Immature natural killer cell (primary cell): ENCODE measurements at places on chromosomes 1 and 21.

- DNase-seq: no peak
Observed at GRCh38 chr21:45999581-46000181, 18.1 kb downstream of the COL6A1 start.

DNA sequence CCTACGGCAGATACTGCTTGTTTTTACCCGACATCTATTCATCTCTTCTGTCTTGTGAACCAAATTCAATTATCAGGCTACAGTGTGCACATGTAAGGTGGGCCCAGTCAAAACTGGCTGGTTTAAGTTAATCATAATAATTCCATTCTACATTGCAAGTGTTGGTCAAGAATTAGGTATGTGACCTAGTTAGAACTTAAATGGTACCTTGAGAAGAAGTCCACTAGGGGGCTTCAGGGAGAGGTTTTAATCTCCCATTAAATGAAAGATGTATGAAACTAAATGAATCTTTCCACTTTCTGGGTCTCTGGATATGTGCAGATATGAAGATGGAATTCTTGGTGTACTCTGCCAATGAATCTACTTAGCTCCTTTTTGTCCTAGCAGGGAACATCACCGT lies 187.1 kb downstream of the CDC42BPA start:
- DNase-seq: no peak

GRCh38 chr1:92461364-92462097 lies 25.2 kb downstream of the GFI1 start:
- no peak for DNase-seq

DNA sequence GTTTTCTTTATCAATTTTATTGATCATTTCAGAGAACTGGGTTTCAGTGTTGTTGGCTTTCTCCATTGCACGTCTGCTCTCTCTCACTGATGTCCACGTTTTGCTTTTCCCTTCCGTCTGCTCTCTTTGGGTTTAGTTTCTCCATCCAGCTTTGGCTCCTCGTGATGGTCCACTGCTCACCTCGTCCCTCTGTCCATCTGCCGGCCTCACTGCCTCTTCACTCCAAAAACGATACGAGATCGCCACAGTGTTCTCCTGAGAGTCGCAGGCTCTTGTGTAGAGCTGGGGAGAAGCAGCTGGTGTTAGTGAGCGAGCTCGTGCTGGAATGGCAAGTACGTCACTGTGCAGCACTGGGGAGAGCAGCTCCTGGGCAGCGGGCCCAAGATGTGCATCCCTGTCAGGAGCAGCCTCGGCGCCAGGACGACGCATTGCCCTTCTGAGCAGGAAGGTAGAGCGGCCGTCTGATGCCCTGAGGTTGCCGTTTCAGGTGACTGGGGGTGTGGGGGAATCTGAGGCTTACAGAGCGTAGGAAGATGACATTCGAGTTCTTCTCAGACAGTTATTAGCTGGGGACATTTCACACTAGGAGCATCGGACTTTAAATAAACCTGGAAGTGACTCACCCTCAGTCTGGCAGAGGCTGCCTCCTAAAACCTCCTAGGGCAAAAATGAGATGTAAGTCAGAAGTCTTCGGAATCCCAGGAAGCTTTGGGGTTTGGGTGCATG lies 31.4 kb upstream of the PCBP3 start:
- DNase-seq: no peak

DNA sequence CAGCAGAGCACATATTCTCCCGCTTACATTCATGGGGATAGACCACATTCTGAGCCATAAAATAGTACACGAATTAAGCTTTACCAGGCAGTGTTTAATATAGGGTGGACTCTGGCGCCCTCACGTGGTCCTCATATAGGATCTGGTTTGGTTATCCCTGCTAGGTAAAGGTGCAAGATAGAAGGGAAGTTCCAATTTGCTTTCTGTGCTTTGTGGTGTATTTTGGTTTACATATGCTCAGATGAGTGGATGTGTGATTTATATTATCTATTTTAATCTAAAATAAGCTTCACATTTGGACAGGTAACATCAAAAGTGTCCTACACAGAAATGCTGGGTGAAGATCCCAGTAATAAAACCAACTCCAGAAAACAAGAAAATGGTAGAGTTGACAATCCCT lies 3.6 kb downstream of the CR1 start:
- DNase-seq: peak; percentile 38

GRCh38 chr1:236052232-236052993 lies 12.5 kb downstream of the NID1 start:
- DNase-seq: no peak

GRCh38 chr1:22645931-22646330 lies 2.5 kb downstream of the C1QC start:
- DNase-seq: no peak

DNA sequence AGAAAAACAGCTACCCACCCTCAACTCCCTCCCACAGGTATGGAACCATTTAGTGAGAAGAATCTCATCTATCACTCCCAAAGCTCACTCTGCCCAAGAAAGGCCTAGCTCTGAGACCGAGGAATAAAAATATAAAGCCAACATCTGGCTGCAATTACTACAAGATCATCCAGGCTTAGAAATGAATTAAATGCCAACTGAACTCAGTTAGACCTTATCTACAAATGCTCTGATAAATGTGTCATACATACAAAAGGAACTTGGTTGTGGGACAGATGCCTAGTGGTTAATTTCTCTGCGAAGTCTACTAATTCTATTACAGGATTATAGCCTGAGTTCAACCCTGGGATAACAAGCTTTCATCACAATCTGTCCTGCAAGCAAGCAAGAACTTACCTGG lies 6.7 kb downstream of the ADIPOR1 start:
- DNase-seq: no peak

- DNase-seq: no peak
Observed at GRCh38 chr1:159783724-159784123, 3.0 kb downstream of the DUSP23 start.

- DNase-seq: no peak
Observed at GRCh38 chr1:198024782-198025181, 107.6 kb downstream of the LHX9 start.

DNA sequence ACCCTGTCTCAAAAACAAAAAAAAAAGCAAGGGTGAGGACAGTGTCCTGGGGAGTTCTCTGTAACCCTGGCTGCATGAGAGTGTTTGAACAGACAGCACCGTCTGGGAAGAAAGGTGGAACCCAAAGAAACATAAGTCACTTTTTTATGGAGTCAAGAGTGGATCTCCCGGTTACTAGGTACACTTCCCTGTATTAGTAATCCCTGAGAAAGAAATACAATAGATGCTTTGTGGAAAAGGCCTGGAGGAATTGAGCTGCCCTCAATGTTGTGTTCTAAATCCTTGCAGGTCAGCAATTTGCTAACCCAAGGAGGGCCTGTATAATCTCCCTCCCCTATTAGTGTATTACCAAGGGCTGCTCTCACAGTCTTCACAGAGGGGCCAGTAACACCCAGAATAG lies 16.6 kb downstream of the DEGS1 start:
- no peak for DNase-seq

GRCh38 chr21:37207441-37208009 lies 59.6 kb downstream of the VPS26C start:
- no peak for DNase-seq

DNA sequence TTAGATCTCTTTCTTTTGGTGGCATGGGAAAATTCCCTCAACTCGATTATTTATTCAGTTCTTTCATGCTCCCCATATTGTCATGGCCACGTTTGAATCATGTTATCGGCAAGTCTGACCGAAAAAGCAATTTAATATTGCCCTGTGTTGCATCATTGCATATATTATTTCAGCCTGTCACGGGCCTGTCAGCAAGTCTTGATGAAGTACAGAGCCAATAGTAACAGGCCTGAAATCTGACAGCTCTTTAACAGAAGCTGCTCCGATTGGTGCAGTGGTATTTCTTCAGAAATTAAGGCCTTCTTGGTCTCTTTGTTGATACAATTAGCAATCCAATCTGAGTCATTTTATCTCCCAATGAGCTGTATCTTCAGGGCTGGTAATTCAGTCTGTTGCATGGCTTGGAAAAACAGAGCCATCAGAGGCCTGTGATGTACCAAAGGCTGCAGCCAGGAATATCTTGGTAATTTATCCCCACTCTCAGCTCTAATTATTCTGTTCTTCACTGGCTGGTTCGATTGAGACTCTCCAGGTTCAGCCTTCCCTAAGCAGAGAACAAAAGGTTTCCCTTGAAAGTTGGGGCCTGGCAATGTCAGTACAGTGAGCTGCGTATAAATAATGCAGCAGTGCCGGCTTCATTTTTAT lies 149.5 kb downstream of the FGGY start:
- DNase-seq: no peak

- no peak for DNase-seq
Observed at GRCh38 chr21:29321932-29322928, 23.5 kb downstream of the BACH1 start.

- DNase-seq: no peak
Observed at GRCh38 chr1:233695901-233696300, 82.0 kb downstream of the KCNK1 start.

GRCh38 chr1:179297105-179297378 lies 3.4 kb downstream of the SOAT1 start:
- DNase-seq: no peak

DNA sequence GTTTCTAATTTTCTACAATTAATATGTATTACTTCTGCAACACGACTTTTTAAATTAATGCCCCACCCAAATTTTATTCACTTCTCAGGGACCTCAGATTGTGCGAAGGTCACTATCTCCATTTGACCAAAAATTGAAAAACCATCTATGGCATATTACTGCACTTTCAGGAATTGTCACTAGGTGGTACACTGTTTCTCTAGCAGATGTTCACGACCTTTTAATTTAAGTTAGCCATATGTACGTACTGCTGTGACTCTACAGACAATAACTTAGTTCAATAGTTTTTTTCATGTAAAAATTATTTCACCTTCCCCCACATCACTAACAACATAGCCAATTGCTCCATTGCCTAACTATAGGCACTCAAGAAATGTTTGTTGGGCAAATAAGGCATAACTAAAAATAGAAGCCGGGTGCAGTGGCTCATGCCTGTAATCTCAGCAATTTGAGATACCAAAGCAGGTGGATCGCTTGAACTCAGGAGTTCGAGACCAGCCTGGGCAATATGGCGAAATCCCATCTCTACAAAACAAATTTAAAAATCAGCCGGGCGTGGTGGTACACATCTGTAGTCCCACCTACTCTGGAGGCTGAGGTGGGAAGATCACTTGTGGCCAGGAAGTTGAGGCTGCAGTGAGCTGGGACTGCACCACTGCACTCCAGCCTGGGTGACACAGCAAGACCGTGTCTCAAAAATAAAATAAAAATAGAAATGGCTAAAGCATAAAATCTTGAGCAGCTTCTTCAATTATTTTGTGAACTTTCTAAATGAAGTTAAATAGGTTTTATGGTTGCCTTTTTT lies 75.7 kb upstream of the PKN2 start:
- DNase-seq: no peak

GRCh38 chr1:145983206-145983675 lies 13.1 kb downstream of the TXNIP start:
- no peak for DNase-seq

- DNase-seq: no peak
Observed at GRCh38 chr1:216616425-216616824, 106.8 kb downstream of the ESRRG start.

GRCh38 chr1:21904704-21905520 lies 32.2 kb downstream of the HSPG2 start:
- no peak for DNase-seq

DNA sequence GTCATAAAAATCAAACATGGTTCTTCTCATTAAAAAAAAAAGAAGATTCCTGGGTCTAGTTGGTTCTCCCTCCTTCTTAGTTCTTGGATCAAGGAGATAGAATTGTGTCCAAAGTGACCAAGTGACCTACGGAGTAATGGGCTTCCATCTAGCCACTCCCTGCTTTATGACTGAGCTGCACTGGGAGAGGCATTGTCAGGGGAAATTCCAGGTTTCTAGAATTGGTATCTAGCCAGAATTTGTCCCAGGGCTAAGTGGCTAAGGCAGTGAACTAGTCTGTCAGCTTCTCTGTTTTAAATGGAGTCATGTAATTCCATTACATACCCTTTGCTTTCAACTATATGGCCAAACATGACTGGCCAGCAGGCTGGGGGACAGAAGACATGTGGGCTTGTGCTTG lies 40.1 kb upstream of the ERG start:
- no peak for DNase-seq

GRCh38 chr1:229305392-229305791 lies 34.5 kb downstream of the RAB4A start:
- DNase-seq: no peak

- no peak for DNase-seq
Observed at GRCh38 chr1:185404291-185404690, 87.2 kb upstream of the IVNS1ABP start.

- no peak for DNase-seq
Observed at GRCh38 chr21:34511181-34511580, 829 bp downstream of the KCNE1 start.

GRCh38 chr1:109728870-109729269 lies 12.0 kb downstream of the GSTM3 start:
- DNase-seq: no peak

DNA sequence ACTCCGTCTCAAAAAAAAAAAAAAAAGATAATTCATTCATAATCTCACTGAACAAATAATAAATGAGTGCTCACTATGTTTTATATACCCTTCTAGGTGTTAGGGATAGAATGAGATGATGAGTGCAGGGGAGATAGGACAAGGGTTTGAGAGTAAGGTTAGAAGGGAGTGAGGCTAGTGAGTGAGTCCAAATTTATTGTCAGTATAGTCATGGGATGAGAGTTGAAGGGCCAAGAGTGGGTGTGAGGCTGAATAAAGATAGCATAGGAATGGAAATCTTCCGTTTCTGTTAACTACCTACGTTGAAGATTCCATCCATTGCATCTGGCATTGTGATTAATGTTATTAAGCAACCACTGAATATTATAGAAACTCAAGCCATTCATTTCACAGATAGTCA lies 16.8 kb downstream of the GNAI3 start:
- no peak for DNase-seq

DNA sequence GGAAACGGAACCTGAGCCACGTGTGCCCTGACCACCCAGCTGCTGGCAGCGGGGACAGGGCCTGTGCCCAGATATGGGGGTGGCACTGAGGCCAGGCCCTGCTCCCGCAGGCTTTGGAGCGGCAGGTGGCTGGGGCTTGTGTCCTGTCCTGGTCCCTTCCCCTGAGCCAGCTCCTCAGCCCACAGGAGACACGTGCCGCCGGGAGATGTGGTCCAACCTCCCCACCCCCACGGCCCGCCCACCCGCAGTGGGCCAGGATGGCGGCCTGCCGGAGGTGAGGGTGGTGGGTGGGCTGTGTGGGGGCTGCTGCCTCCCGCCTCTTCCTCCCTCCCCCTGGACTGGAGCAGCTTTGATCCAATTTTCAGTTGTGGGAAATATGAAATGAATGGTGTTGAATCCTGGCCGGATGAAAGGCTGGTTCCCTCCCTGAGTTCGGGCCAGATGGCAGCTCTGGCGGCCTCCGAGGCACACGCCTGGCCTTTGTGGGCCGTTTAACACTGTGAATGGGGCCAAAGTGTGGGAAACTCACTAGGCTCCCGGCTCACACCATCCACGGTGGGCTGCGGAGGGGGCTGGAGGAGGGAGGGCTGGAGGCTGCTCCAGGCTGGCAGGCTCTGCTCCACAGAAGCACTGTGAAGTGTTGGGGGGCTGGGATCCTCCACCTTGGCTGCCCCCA lies 2.6 kb upstream of the HES5 start:
- no peak for DNase-seq

GRCh38 chr1:95023399-95024043 lies 49.2 kb downstream of the ALG14 start:
- DNase-seq: no peak
